ENCODE measurements at places on chromosomes 4 and X.
A peak's percentile ranks its signal among the peaks of the same experiment; 100 is the strongest.

DNA sequence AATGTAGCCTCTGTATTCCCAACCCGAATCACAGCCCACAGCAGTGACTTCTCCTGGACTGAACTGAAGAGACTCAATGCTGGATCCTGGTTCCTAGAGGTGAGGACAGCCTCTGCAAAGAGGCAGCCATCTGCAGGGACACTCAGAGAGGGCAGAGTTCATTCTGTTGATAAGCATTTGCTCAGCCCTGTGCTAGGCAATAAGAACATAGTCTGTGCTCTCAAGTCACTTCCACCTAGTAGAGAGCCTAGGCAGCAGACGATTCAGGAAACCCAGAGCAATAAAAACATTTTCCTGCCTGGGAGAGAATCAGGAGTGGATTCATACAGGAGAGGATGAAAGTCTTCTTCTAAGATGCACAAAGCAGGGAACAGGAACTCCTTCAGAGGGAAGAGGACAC, 4.3 kb downstream of the GDPD2 start:
- DNase-seq: no peak

- no peak for DNase-seq
Measured at GRCh38 chr4:52059372-52059771, 8.3 kb downstream of the SPATA18 start.

GRCh38 chrX:43706786-43707370, 50.8 kb downstream of the MAOA start:
- no peak for DNase-seq

DNA sequence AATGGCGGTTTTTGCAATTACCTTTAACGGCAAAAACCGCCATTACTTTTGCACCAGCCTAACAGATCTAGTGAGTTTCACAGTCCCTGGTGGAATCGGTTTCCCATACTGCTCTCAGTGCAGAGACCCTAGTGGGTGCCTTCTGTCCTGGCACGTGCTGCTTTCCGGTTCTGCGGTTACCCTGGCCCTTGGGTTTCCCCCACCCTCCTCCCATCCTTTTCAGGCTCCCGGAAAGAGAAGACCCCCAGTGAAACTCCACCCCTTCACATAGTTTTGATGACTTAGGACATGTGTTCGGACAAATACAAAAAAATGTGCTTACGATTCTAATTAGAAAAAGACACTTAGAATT, 36.9 kb downstream of the NLGN3 start:
- peak; percentile 59 for DNase-seq

GRCh38 chr4:119589165-119589564, 39.4 kb downstream of the PDE5A start:
- DNase-seq: no peak

- DNase-seq: peak; percentile 51
Measured at GRCh38 chrX:136953867-136954787, 73.6 kb upstream of the RBMX start.

DNA sequence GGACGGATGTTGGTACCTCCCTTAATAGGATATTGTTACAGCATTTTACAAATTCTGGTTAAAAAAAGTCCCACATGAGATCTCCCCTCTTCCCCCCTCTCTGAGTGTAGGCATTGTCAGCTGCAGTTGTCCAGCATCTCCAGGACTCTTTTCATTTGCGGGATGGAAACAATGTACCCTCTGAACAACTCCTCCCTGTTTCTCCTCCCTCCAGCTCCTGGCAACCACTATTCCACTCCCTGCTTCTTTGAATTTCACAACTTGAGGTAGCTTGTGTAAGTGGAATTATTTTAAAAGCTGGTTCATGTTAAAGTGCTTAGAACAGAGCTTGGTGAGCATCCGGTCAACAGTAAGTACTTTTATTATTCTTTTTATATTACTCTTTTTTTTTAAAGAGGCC, 69.8 kb downstream of the TBL1X start:
- no peak for DNase-seq

DNA sequence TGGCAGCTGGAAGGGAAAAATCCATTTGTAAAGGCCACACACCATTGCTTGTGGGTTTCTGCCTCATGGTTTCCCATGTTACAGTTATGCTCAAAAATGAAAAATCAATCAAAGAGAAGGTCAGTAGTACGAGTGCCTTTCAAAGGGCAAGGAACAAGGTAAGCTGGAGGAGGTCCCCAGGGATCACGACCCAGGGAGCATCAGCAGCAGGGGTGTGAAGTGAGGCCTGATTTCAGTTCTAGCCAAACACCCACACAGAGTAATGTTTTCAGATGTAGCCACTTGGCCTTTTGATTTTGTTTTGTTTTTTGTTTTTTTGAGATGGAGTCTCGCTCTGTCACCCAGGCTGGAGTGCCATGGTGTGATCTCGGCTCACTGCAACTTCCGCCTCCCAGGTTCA, 69.4 kb upstream of the AFAP1 start:
- DNase-seq: no peak

- DNase-seq: no peak
Measured at GRCh38 chr4:98470831-98471230, 187.6 kb downstream of the TSPAN5 start.

Data from activated naive CD8-positive, alpha-beta T cell treated with anti-CD3 and anti-CD28 coated beads, Interleukin-2, amount 50 U/mL, for 24 hours (primary cell).